Esophagus muscularis mucosa (tissue), 4 donors: ENCODE measurements at places on chromosomes 12 and 14. TPM values are rescaled to one million over a fixed set of nuclear protein-coding genes. Genes with fewer than 3 reads are reported as not detected.

Gene MYL2
- total RNA-seq, result not detected

Gene JAG2
- 11.3 TPM for total RNA-seq

Gene HPD
- total RNA-seq, result 0.99 TPM

Gene GSG1
- total RNA-seq, result not detected

Gene TSPAN19
- total RNA-seq, result not detected

Gene GALNT8
- total RNA-seq, result 0.98 TPM

Gene CACNA1C
- 50.3 TPM for total RNA-seq

Gene CABP1
- total RNA-seq, result not detected

Gene KLRB1
- total RNA-seq, result 1.5 TPM

Gene KLRC2
- total RNA-seq, result 0.66 TPM

Gene GNB3
- 0.42 TPM for total RNA-seq

GRCh38 chr14:54353266-54353665, 43.5 kb upstream of the CDKN3 start:
- no peak for DNase-seq

- no peak for DNase-seq
Observed at GRCh38 chr12:130086797-130087196, 75.5 kb upstream of the FZD10 start.

DNA sequence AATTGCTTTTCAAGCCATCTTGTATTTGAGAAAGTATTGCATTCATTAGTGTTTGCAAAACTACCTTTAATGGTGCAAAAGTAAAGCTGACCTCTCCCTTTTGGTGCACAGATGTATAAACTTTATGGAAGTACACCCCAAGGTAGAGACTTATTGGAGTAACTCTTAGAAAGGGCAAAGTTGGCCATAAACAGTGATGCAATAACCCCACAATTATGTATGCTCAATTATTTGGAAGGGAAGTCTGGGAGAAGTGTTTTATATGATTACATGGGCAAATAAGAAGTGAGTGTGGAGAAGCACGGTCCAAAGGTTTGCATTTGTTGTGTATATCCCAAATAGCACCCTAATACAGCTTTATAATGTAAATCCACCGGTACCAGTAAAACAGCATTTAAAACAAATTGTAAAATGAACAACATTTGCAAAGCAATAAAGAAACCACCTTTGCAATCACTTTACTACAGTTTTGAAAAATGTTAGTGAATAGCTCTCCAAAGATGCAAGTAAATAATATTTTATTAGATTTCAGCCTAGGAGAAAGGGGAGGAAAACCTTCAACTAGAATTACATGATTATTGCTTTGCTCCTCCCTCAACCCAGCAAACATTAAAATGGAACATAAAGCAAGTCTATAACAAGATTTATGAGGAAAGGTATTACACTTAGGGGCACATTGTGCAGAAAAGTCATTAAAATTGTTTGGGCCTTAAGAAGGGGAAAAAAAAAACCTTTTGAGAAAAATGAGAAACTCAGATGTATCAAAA, 70.5 kb downstream of the HMGA2 start:
- DNase-seq, result no peak

- no peak for DNase-seq
Observed at GRCh38 chr14:53149668-53150316, 3.3 kb downstream of the DDHD1 start.

DNA sequence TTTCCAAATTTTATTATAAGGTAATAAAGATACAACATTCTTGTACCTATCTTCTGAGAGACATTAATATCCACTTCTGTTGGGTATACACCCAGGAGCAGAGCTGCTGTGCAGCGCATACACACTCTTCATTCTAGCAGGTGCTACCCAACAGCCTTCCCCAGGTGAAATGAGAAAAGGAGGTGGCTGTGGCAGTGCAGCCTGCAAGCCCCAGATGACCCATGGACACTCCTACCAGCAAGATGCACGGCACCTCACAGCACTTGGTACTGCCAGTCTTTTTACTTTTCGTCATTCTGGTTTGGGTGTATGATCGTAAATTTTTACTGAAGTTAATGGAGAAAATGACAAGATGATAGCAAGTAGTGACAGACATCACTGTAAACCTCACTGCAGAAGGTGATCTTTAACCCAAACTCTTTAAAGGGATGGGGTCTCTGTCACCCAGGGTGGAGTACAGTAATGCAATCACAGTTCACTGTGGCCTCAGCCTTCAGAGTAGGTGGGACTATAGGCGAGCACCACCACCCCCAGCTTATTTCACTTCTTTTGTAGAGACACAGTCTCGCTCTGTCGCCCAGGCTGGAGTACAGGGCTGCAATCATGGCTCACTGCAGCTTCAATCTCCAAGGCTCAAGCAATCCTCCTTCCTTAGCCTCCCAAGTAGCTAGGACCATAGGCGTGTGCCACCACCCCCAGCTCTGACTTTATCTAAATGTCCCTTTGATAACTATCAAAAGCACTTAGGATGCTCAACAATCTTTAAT, 26.5 kb downstream of the VPS37B start:
- DNase-seq, result no peak

GRCh38 chr14:25953532-25954139, 644.2 kb downstream of the NOVA1 start:
- DNase-seq, result no peak

GRCh38 chr12:94110258-94110657, 38.1 kb upstream of the PLXNC1 start:
- DNase-seq, result no peak

DNA sequence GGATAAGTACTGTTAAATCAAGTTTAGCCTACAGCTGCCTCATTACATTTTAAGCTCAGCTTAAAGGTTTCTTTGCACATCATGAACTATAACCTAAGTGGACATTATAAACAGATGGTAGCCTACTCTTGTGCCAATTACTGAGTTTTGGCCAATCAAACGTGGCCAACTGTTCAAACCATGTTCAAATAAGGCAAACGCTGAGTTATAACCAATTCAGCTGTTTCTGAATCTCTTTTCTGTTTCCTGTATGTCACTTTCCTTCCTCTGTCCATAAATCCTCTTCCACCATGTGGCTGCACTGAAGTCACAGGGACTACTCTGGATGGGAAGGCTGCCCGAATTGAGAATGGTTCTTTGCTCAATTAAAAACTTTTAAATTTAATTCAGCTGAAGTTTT, 98.4 kb downstream of the BCAT1 start:
- DNase-seq, result no peak

DNA sequence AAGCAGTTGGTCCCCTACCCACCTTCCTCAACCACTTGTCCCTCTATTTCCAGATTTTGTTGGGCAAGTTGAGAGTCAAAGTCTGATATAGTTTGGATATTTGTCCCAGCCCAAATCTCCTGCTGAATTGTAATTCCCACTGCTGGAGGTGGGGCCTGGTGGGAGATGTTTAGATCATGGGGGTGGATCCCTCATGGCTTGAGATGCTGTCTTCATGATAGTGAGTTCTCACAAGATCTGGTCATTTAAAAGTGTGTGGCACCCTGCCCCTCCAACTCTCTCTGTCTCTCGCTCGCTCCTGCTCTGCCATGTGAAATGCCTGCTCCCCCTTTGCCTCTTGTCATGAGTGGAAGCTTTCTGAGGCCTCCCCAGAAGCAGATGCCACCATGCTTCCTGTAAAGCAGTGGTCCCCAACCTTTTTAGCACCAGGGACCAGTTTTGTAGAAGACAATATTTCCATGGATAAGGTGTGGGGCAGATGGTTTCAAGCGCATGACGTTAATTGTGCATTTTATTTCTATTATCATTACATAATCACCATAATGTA, 37.3 kb upstream of the BCL11B start:
- DNase-seq, result peak; percentile 84

- DNase-seq, result no peak
Observed at GRCh38 chr12:68163560-68164081, 4.1 kb upstream of the IFNG start.

GRCh38 chr14:30227436-30227835, 299.8 kb upstream of the PRKD1 start:
- no peak for DNase-seq

DNA sequence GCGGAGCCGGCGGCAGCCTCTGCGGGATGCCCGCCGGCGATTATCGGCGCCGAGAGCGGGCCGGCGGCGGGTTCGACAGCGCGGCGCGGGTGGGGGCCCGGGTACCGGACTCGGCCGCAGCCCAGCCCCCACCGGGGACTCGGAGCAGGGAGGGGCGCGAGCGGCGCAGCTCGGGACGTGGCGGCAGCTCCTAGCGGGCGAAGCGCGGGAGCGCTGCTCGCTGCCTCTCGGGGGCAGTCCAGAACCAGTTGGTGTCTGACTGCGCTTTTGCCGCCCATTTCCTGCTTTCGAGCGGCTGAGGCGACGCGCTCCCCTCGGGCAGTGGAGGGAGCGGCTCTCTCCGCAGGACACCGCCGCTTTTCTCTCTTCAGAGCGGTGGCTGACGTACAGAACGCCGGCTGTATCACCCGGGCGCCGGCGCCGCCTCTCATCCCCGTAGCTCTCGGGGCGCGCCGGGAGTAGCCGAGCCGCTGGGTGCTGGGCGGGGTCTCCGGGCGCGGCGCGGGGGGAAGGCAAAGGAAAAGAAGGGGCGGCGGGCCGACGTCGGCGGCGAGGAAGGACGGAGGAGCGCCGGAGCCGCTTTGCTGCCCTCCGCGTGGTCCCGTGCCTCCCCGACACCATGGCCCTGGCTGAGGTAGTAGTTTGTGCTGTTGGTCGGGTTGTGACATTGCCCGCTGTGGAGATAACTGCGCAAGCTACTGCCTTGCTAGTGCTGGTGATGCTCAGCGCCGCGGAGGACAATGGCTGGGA, 136.6 kb downstream of the MON2 start:
- peak; percentile 93 for DNase-seq

GRCh38 chr12:106914796-106915634, 40.7 kb upstream of the TMEM263 start:
- DNase-seq, result no peak

GRCh38 chr14:95507174-95507573, 9.3 kb downstream of the SYNE3 start:
- no peak for DNase-seq

DNA sequence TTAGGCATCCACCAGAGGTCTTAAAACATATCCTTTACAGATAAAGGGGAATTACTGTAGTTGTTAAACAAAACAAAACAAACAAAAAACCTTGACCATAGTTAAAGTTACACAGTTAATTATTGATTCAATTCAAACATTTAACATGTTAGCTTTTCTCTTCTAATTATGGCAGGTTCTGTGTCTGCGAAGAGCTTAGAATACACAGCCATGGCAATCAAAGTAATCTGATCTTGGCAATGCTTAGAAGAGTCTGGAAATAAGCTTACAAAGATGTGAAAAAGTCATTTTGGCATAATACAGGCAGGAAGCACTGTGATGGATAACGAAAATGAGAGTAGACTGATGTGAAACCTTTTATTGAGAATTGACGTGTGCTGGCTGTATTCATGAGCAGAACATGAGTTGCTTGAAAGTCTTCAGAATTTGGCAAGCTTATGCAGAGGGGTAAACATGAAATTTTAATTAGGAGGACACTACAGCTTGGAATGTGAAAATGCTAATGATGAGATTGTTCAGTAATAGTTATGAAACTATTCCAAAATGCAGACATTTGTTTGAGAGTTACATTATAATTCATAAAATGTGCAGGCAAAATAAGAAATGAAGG, 629.6 kb downstream of the FSCB start:
- DNase-seq, result no peak

GRCh38 chr12:64746663-64747062, 12.5 kb downstream of the GNS start:
- DNase-seq, result no peak
